Activated CD8-positive, alpha-beta T cell treated with anti-CD3 and anti-CD28 coated beads, Interleukin-2, amount 10 ng/mL, durations not matched to agents 7 days and 5 days (primary cell): ENCODE measurements at places on chromosomes 16 and 17.

DNA sequence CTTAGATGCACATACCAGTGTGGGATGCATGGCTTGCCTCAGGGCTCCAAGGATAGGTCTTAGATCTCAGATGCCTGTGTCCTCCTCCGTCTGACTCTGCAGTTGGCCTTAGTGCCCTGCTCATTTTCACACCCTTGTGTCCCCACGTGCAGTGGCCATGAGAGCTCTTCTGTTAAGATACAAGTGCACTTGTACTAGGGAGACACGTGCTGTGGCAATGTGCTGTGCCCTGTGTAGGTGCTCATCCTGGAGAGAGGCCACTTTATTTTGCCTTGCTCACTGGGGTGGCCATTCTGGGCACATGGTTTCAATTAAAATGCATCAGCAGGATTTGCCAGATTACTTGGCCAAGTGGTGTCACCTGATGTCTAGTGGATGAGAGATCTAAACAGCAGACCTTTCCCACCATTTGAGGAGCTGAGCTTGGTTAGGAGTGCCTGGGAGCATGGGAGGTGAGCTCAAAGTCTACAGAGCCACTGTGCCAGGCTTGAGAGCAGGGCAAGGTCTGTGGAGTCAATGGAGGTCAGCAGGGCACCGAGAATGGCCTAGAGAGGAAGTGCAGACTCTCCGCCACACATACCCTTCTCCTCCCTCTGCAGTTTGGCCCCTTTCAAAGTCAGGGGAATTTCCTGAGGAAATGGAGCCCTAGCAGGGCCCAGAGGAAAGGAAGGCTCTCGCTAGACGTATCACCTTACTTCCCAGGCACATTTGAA, 25.2 kb upstream of the SMPD3 start:
- no peak for DNase-seq

DNA sequence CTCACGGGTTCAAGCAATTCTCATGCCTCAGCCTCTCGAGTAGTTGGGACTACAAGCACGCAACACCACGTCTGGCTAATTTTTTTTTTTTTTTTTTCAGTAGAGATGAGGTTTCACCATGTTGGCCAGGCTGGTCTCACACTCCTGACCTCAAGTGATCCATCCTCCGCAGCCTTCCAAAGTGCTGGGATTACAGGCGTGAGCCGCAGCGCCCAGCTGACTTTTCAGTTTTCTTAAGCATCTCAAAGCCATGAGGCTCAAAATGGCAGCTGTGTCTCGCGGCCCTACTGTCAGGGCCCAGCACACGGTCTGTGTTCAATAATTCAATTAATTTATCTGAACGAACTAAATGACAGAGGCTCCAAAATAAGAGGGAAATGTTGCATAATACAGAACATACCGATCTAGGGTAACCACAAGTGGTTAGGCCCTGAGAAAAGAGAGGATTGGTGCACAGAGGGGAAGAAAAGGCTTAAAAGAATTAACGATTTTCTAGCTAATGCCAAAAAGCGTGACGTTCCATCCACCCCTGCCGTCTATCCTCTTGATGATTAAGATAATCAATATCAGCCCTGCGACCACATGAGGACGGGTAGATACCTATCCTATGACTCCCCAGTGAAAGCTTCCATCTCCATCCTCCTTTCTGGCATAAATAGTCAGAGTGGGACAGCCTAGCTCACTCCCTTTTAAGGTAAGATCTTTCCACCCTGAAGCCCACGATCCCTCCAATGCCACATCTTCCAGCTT, 136.9 kb downstream of the SLC39A11 start:
- no peak for DNase-seq

DNA sequence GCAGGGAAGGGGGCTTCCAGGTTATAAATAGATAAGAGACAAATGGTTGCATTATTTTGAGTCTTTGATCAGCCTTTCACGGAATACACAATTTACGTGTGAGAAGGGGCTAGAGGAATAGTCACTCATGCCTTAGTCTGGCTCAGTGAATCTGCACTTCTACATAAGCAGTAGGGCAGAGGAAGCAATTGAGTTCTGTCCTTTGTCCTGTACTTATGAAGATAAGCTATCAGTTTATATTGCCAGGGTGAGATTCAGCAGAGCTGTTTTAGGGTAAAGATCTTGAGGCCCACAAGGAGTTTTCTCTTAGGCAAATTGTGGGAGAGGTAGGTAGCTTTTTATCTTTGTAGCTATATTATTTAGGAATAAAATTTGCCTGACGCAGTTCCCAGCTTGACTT, 33.3 kb downstream of the TOM1L1 start:
- DNase-seq: no peak

GRCh38 chr16:3431779-3432219, 11.5 kb downstream of the ZNF597 start:
- DNase-seq: peak; percentile 72

DNA sequence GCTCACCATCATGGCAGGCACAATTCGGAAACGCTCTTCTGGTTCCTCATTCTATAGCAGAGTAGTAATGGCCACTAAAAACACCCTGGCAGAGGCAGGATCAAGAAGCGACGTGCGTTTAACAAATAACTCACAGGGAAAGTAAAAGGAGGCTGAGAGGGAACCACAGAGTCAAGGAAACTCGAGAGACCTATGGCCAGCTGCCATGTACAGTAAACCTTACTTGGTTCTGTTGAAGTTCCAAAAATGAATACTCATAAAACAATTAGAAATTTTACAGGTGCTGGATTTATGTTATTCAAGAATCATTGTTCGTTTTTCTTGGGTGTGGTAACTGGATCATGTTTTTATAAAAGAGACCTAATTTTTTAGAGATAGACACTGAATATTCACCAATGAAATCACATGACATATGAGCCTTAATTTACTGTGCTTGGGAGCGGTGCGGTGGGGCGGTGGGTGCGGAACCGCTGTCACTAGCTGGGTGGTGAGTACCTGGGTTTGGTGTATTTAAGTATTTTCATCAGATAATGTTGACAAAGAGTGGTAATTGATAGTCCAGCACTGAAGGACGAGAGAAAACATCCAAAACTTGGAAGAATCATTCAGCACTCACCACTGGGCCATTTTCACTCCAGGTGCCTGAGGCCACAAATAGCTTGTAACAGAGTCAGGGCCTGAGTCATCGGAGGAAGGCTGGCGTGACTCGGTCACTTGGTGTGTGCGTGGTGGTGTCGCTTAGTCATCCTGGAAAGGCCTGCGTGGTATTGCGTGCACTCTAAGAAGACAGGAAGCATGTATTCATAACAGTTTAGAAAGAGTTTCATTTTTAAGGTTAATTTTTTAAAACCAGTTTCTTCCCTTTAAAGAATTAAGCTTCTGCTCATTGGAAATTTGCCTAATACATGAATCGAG, 135.4 kb upstream of the CHMP6 start:
- peak; percentile 93 for DNase-seq

DNA sequence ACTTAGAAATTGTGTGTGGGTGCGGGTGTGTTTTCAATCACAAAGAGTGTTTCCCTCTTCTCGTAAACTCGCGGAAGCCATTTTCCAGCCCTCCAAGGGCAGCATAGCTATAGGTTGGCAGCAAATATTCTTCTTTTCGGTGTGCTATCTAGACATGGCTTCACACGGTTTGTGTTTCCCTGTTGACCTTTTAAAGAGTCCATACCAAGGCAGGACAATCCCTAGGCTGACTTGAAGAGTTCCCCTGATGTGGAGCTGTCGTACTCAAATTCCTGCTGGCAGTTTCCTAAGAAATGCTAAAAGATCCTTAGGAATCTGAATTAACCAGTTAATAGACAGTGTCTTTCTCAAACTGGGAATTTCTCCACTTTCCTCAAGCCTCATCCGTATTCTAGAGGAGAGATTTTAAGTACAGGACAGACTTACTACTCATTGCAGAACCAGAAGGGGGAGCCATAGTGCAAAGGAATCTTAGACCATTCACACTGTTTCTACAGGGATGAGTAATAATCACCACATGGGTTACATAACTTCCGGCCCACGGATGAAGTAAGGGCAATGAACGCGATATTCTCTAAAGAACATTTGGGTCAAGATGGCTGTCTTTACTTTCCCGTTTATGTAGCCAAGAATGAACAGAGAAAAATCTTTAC, 288.6 kb upstream of the ELAC2 start:
- peak; percentile 28 for DNase-seq
